ENCODE measurements at places on chromosomes 5 and 9.

GRCh38 chr5:127290019-127290945 lies at the start of gene MEGF10:
MEGF10 (plus strand) TSS chr5:127290796; CDS start chr5:127331309, 40,513 bp downstream.
- DNase-seq = no peak

DNA sequence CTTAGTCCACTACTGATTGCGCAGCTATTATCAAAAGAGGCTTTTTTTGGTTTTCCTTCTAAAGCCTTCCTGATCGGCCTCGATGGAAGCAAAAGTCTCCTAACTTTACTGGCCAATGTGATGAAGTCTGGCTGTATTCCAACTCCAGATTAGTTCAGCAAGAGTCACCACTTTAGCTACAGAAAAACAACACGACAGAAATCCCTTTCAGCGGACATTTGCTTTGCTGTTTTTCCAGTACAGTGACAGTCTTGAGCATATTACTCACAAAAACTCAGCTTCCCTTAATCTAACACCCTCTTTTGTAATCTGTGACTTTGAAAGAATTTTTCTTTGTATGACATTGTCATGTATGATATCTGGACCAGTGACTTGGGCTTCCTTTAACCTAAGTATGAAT lies 95.7 kb downstream of the HOMER1 start:
- DNase-seq = no peak

DNA sequence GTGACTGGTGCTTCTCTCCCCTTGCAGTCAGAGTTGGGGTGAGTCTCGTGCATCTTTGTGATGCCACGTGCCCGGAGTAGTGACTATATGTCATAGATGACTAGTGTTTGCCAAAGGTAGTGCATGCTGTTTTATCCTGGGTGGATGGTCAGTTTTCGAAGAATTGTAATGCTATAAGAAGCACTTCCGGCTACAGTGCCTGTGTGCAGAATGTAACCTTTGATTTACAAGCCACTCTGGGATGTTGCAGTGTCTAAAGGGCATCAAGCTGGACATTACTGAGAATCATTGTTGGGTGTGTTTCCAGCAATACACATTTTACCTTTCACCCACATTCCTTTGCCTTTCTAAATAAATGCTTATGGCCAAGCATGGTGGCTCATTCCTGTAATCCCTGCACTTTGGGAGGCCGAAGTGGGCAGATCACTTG lies 16.7 kb downstream of the MVB12B start:
- DNase-seq = no peak

GRCh38 chr5:179797741-179798140 lies 4.0 kb downstream of the LTC4S start:
- no peak for DNase-seq

DNA sequence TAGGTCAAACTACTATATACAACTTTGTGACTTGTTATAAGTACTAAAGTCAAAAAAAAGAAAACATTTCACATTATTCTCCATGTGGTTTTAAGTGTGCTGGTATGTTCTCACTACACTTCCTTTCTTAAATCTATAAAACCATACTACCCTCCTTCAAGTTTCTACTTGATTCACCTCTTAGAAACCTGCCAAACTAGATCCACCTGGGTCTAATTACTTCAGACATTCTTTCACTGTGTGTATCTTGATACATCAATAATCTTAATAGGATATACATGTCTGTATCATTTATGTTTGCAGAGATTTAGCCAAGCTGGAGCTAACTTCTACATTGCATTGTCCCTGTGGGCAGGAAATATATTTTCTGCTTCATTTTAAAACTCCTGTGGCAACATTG lies 1012.6 kb downstream of the EFNA5 start:
- no peak for DNase-seq

DNA sequence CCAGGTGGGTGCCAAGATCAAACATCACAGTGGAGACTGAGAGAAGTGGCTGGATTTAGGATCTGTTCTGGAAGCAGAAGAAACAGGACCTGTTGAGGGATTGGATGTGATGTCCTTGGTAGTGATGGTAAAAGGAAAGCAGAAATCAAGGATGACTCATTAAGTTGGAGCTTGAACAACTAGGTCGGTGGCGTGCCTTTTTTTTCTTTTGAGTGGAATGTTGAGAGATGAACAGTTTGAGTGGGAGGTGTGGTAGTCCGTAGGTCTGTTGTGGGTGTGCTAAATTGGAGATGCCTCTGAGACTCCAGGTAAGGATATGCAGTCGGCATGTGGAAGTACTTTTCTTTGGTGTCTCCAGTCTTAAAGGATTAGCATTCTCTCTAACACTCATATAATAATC lies 92.1 kb upstream of the IL12B start:
- DNase-seq = no peak

GRCh38 chr9:14342736-14343135 lies 28.8 kb upstream of the NFIB start:
- no peak for DNase-seq

DNA sequence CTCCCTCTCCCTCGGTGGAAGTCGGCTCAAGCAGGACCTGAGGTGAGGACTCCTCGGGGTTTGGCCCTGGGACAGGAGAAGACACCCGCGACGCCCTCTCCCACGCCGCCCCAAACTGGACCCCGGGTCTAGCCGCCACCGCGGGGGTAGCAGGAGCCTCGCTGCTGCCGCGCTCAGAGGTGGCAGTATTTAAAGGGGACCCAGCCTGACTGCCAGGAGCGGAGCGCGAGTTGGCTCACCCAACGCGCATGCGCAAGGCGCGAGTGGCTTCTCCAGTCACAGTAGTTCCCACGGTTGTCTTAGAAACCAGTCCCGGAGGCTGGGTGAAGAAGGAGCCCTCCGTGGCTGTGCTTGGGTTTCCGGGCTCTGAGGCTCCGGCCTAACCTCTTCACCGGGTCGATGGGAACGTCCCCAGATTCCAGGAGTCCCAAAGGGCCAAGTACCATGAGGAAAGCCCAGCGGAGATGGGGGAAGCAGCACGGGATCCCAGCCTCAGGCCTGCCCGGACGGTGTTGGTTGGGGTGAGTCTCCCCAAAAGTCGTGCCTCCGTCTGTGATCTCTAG lies 477.8 kb downstream of the SPATA31A7 start:
- DNase-seq = no peak

GRCh38 chr5:175840050-175840841 lies 31.1 kb upstream of the CPLX2 start:
- DNase-seq = peak; percentile 7

- DNase-seq = no peak
Measured at GRCh38 chr5:87233143-87233542, 34.5 kb upstream of the RASA1 start.

- DNase-seq = no peak
Measured at GRCh38 chr9:125431741-125432271, 170.2 kb downstream of the GAPVD1 start.

DNA sequence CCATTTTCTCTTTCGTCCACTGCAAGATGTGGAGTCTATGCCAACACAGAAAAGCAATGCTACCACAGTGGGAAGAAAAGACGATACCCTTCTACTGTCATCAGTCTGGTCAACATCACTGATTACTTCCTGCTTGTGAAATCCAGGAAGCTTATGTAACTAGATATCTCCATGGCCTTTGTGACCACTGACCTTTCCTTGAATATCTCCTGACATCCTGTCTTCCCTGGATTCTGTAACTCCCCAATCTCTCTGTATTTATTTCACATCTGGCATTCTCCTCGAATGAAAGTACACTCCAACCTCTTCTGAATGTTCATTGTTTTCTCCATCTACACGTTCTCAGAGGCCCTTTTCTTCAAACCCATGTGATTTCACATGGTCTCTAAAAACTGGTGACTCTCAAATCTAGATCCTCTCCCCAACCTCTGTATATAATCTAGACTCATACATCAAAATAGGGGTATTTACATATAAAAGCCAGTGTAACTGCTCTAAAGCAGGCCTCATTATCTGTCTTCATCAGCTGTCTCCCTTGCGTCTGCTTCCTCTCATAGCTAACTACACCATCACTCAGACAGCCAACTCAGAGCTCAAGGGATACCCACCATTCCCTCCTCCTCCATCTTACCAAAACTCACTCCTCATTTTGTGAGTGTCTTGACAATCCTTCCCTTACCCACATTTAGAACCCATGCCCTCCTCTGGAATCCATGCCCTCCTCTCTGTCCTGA lies 156.8 kb downstream of the SEMA5A start:
- no peak for DNase-seq

- no peak for DNase-seq
Measured at GRCh38 chr9:16325966-16326365, 544.5 kb downstream of the BNC2 start.

DNA sequence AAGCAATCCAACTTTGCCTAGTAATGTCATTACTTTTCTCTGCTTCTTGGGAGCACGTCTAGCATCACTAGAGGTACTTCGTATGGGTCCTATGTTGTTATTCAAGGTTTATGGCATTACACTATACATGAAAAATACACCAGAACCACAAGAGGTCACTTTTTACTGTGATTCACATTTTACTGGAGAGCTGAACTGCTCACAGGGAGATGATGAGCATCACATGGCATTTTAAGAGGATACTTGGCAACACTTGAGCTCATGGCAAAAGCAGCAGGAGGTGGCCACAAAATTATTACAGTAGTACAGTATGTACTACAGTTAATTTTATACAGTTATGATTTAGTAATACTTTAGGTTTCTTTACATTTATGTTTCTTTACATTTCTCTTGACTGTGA lies 223.4 kb downstream of the PARP8 start:
- no peak for DNase-seq

- no peak for DNase-seq
Measured at GRCh38 chr5:170154297-170154696, 48.6 kb downstream of the FOXI1 start.

DNA sequence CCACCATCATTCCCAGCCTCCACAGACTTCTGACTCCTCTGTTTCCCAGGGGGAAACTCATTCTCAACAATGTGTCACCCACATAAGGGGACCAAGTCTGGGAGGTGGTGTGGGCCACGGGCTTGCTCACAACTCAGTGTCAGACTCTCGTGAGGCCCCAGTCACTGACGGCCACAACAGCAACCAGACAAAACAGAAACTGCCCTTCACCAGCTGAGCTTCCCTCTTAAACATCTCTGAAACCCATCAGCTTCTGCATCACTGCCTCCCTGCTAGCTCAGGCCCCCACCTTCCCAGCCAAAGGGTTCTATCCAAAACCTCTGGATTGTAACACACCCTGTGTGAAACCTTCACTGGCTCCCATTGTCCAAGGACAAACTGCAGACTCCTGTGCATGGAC lies 273.4 kb downstream of the CDK5RAP2 start:
- DNase-seq = no peak

- DNase-seq = no peak
Measured at GRCh38 chr9:13568405-13568804, 288.9 kb upstream of the MPDZ start.

DNA sequence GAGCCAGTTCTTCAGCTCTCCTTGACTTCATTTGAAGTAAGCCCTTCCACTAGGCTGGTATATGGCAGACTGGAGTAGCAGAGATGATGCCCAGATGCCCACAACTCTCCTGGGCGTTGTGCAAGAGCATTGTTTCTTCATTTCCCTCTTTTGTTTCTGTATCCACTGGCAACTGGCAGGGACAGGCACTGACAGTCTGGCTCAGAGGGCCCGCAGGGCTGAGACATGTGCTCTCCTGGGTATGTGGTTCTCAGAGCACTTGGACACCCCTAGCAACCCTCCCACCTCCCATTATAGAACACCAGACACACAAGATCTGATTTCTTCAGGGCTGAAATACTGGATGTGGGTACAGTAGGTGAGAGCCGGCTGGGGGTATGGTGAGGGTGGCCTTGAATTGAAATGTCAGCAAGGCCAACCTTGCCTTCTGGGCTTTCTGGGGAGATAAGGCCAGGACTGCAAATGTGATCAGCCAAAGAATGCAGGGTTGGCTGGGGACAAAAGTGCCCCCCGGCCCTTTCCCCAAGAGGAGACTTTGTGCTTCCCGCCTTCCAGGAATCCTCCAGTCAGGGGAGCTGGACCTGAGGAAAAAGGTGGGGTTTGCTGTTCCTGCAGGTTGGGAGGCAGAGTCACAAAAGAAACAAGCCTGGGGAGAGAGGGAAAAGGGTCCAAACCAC lies 28.6 kb upstream of the CTNNA1 start:
- no peak for DNase-seq

GRCh38 chr9:87292449-87293191 lies 205.0 kb upstream of the DAPK1 start:
- no peak for DNase-seq

DNA sequence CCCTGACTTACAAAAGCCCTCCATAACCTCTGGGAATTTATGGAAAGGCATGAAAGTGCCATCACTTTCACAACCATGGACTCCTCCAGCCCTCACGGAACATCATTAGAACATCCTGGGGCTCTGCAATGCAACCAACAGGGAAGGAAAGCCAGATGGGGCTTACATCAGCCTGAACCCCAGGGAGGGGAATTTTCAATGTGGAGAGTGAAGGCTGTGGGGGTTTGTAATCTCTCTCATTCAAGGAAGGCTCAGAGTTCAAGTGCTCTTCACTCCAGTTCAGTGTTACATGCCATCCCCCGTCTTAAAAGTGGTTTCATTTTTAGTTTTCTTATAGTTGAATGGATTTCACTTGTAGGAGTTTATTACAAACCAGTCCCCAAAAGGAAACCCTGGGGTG lies 5.7 kb downstream of the SPRY4 start:
- DNase-seq = no peak

DNA sequence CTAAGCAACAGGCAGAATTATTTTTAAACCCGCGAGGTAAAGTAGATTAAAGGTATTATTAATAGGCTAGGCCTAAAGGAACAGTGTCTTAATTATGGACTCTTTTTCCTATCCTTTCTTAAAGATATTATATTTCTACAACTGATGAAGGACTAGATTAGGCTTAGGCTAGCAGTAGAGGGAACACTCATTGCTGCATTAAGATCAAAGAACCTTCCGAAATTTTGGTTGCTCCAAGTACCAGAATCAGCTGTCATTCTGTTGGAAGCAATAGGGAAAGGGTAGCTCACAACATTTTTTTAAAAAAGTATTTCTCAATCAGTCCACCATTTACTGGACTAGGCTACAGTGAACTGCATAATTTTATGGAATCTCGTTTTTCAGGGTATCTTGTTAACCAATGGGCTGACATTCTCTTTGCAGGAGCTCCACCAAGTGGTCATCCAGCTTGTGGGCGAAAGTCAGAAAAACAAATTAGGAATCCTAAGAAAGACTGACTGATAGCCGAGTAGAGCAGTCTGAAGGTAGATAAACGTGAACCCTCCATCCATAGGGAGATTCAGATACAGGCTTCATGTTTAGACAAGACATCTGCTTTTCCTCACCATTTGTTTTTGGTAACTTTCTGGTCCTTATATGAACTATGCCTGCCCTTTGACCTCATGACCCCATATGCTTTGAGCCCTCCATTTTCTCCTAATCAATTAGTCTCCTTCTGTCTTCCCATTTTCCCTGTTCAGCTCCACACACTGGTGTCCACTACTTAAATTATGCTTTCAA lies 103.6 kb upstream of the CHD1 start:
- DNase-seq = peak; percentile 80
